ENCODE measurements at places on chromosomes 2 and 18.
A peak's percentile ranks its signal among the peaks of the same experiment; 100 is the strongest.

DNA sequence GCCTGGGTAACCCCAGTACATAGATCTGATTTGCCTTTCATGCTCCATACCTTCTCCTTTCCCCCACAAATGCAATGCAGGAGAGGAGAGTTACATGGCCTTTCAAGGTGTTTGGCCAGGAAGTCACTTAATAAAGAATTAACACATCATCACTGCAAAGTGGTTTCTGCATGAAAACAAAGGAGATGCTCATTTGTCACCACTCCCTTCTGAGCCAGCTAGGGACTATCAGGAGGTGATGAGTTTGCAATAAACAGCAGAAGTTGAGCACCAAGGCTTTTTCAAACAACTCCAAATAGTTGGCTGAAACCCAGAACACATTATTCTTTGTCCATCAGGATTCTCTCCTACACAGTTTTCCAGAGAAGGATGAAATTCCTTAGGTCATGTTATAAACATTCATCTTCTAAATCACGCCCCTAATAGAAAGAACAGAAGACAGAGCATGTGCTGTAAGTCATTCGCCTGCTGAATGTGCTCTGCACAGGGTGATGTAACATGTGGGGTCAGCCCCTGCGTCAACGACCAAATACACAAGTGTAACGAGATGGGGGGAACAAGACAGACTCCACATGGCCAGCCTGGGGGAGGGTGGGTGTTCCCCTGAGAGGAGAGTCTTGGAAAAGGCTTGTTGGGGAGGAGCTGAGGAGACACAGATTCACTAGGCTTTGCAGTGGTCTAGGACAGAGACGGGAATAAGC lies 87.3 kb upstream of the RMDN2 start:
- no peak for DNase-seq

- no peak for DNase-seq
Observed at GRCh38 chr18:35203067-35203466, 37.8 kb upstream of the ZNF397 start.

- DNase-seq: peak; percentile 27
Observed at GRCh38 chr18:13910986-13911385, 4.3 kb downstream of the MC2R start.

- no peak for DNase-seq
Observed at GRCh38 chr2:218782528-218782844, 539 bp downstream of the CYP27A1 start.

- DNase-seq: no peak
Observed at GRCh38 chr2:186349508-186349907, 136.6 kb upstream of the ZC3H15 start.

- no peak for DNase-seq
Observed at GRCh38 chr2:27569398-27569797, 13.4 kb upstream of the ZNF512 start.

GRCh38 chr18:24246143-24246542 lies 107.3 kb downstream of the CABYR start:
- DNase-seq: no peak
